Thoracic aorta (tissue), 2 donors: ENCODE measurements at places on chromosomes 1 and 21.

GRCh38 chr21:43783098-43783700, 6.2 kb upstream of the RRP1 start:
- DNase-seq: no peak
- H3K36me3 ChIP-seq: no peaks in the 10 kb centered on the region
- no peak overlapping the region for H3K27ac ChIP-seq
- no peak overlapping the region for H3K4me3 ChIP-seq
- no peaks in the 10 kb centered on the region for H3K27me3 ChIP-seq
- H3K4me1 ChIP-seq: no peaks in the 10 kb centered on the region

GRCh38 chr1:207361889-207362288, 40.4 kb downstream of the CD55 start:
- H3K27ac ChIP-seq: no peak overlapping the region
- no peak overlapping the region for H3K4me3 ChIP-seq
- DNase-seq: no peak
- no peaks in the 10 kb centered on the region for H3K27me3 ChIP-seq
- H3K4me1 ChIP-seq: no peaks in the 10 kb centered on the region

DNA sequence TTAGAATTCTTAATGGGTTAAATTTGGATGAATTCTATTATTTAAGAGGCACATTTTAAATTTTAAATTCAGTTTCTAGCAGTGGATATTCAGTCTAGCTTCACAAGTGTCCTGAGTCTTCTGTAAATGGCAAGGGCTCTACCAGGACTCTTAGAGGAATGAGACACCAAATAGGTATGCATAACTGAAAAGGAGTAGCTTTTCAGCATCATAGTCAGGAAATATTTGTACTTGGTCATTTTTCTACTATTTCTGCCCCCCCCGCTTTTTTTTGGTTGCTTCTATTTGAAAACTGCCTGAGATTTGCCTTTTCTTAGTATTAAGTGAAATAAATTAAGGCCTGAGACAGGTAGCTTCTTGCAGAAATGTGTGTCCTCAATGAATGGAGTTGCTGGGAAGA, 80.2 kb downstream of the MAST2 start:
- H3K27ac ChIP-seq: no peak overlapping the region
- H3K4me1 ChIP-seq: no peaks in the 10 kb centered on the region
- H3K36me3 ChIP-seq: no peaks in the 10 kb centered on the region

DNA sequence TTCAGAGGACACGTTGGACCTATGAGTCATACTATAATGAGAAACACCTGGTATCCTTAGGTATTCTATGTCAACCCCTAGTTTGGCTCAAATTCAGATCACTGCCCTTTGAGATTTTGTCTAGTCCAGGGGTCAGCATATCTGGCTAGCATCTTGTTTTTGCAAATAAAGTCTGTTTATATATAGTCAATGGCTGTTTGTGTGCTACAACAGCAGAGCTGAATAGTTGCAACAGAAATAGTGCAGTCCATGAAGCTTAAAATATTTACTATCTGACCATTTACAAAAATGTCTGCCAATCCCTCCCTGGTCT, 48.5 kb upstream of the EDEM3 start:
- no peak overlapping the region for H3K27ac ChIP-seq
- H3K4me3 ChIP-seq: no peak overlapping the region
- no peaks in the 10 kb centered on the region for H3K27me3 ChIP-seq

GRCh38 chr1:53892911-53893310, 1.1 kb upstream of the DIO1 start:
- no peaks in the 10 kb centered on the region for H3K36me3 ChIP-seq
- H3K4me3 ChIP-seq: no peak overlapping the region
- no peak for DNase-seq
- no peaks in the 10 kb centered on the region for H3K27me3 ChIP-seq
- peak overlapping the region; percentile 19 for H3K27ac ChIP-seq
